T-helper 2 cell treated with Interferon-gamma antibody and Interleukin-4, amounts not matched to agents 5 μg/mL and 100 μg/mL, for 36 hours (primary cell): ENCODE measurements at places on chromosomes 4 and X.

- no peak for DNase-seq
Measured at GRCh38 chrX:46710425-46710824, 48.5 kb downstream of the SLC9A7 start.

- DNase-seq, result no peak
Measured at GRCh38 chrX:48467281-48467761, 2.7 kb downstream of the SLC38A5 start.

- no peak for DNase-seq
Measured at GRCh38 chr4:168900080-168900479, 110.0 kb downstream of the CBR4 start.

DNA sequence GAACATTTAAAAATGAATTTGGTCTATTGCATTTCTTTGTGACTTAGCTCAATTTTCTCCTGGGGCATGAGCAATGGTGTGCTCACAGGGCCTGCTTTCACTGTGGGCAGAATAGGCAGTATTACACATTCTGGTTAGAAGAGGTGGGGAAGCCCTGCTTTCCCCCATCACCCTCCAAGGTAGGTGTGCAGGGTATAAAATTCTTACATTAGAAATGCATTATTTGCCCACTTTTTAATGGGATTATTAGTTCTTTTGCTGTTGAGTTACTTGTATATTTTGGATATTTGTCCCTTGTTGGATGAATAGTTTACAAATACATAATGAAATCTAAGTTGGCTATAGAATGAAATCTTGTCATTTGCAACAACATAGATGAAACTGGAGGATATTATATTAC is 8.3 kb upstream of the STBD1 start:
- DNase-seq, result no peak

- no peak for DNase-seq
Measured at GRCh38 chr4:98626350-98626749, 32.1 kb downstream of the TSPAN5 start.

DNA sequence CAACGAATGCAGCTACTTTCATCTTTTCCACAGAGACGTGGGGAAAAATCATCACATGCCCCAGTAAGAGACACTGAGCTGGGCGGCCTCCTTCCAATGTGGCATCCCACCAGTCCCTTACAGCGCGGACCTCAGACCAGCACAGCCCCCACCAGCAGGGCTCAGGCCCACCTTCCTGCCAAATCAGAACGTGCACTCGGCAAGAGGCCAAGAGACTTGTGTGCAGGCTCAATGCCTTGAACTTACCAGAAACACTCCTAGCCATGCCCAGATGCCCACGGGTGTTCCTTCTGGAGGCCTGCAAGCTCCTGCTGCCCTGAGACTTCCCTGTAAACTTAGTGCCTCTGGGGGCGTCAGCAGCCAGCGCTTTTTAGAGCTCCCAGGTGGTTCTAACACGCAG is 31.2 kb downstream of the WDR1 start:
- DNase-seq, result no peak

DNA sequence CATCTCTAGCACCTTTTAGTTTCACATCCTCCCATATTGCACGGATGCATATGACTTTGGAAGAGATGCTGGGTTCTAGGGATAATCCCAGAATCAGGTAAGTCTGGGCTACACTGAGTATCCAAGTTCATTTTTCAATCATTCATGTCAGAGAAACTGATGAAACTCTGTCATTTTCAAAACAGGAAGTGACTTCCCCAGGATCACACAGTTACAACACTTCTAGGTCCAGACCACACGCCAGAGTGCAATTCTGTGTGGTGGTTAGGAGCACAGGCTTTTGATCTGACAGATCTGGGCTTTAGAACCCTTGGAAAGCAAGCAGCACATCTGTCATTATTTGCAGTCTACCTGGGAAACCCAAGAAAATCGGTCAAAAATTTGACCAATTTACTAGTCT is 52.1 kb upstream of the CDKN2AIP start:
- no peak for DNase-seq

DNA sequence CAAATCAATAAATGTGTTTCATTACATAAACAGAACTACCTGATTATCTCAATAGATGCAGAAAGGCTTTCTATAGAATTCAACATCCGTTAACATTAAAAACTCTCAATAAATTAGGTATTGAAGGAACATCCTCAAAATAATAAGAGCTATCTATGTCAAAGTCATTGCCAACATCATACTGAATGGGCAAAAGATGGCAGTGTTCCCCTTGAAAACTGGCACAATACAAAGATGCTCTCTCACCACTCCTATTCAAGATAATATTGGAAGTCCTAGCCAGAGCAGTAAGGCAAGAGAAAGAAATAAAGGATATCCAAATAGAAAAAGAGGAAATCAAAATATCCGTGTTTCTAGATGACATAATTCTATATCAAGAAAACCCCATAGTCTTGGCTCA is 466.4 kb downstream of the MAGEE1 start:
- no peak for DNase-seq

GRCh38 chrX:46072791-46073190 is 472.4 kb downstream of the ZNF674 start:
- no peak for DNase-seq

GRCh38 chrX:155179346-155179997 is 36.8 kb upstream of the VBP1 start:
- DNase-seq, result no peak
